NCI-H1417 treated with DMSO at 0.1 percent for 48 hours (cell line): ENCODE measurements at places on chromosomes 2 and 18.

DNA sequence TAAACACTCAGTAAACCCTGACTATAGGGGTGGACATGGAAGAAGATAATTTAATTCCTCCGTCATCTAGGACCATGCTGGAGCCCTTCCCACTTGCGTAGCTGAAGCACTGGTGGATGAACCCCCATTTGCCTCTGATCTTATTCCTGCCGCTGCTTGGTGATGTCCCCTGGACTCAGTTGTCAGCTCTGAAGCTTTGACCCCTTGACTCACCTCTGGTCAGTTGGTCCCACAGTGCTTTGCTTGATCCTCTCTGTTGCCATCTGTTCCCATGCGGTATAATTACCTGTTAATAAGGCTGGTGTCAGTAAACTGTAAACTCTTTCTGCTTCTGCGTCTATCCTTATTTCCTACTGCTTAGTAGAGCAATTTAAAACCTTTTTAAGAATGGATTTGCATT lies 126.9 kb downstream of the SPTBN1 start:
- no peak for DNase-seq

DNA sequence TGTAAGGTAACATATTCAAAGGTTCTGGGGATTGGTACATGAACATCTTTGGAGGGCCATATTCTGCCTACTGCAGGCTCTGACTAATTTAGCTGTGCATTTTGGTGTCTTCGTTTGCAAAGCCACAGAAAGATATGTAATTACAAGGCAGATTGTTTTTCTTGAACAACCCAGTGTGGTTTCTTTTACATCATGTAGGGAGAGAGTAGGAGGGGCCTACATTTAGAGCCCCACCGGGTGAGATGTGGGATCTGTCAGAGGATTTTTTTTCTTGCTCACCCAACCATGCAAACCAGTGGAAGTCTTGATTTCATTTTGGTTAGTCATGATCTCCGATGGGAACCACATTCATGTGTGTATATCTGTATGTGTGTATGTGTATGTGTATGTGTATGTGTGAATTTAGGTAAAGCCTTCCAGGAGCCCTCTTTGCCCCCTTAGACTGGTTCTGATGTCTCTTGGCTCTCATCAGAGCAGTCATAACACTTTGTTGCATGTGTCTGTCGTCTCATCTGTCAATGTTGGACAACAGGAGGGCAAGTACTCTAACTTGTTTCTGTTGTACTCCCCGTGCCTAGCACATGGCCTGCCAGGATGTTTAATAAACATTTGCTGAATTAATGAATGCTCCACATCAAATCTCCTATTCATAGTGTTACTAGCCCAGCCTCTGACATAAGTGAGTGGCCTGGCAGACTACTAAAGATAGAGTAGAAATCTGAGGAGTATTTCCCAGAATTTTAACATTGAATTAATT lies 239.9 kb downstream of the MTX2 start:
- no peak for DNase-seq

- DNase-seq = no peak
Observed at GRCh38 chr2:204947405-204947804, 402.1 kb downstream of the PARD3B start.

DNA sequence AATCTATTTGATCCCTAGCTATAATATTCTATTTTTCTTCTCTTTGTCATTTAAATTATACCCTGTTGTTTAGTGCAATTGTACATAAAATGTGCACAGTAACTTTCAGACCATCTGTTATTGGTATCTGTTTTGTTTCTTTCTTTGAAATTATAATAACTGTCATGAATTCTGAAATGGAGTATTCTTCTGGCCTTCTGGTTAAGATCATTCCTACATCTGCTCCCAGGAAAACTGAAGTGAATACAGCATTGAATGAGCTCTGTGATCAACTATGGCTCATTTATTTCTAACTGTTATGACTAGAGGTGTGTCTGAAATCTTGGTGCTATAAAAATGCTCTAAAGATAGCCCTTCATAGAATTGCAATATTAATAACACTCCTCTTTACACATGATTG lies 788.4 kb upstream of the TMEFF2 start:
- DNase-seq = no peak

DNA sequence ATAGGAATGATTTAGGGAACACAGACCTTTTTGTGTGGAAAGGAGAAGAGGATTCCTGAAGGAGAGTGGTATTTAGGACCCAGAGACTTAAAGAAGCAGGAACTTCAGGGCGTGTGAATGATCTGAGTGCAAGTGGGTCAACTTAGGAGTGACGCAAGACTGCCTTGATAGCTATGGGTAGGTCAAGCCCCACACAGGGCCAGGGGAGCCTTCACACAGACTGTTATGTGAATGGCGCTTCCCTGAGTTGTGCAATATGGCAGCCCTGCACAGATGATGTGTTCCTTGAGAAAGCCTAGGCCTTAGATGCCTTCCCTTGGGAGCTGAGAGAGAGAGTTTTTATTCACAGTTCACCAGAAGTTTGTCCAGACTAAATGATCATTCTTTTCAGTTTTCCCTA lies 47.1 kb upstream of the IGFBP5 start:
- no peak for DNase-seq

- no peak for DNase-seq
Observed at GRCh38 chr18:79504034-79504433, 108.3 kb downstream of the NFATC1 start.

DNA sequence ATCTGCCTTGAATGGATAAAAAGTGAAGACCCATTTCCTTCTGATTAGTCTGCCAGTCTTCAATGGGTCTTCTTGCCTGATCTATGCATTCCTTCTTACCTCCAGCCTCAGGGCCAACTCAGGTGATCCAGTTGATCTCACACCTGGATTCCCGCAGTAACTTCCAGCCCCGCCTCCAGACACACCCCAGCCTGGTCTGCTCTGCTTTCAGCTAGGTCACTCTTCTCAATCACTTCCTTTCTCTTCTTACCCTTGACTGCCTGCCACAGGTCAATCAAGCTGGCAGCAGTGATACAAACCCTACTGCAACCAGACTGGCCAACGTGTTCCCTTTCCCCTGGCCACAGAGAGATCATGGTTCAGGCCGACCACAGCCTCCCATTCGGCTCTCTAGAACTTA lies 263.6 kb downstream of the ZNF516 start:
- DNase-seq = no peak

DNA sequence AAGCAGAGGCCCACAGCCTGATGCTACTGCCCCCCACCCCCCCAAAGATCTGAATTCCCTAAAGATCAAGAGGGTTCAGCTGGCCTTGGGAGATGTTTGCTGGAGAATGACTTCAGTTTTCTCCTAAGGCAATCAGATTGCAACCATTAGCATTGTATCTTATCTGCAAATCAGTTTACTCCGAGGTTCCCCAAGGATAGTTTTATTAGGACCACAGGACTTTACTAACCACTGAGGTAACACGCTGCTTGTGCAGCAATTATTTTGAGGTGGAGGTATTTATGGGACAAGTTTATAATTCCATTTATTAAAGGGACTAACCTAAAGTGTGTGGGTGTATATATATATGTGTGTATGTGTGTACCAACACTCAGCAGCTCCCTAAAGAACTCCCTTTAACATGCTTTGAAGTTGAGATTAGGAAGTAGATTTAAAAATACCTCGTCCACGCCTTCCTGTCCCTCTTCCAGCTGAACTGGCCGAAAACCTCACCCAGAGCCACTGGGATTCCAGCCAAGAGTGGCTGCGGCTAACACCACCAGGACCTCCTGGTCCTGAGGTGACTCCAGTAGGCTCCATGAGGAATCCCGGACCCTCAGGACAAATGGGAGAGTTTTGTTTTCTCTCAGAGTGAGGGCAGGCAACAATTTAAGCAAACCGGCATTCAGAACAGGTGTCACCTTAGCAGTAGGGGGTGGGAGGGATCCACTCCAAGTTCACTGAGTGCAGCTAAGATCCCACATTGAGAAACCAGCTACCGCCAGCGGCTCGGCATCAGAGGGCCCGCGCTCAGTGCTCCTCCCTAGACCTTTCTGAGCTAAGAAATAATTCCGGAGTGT lies 3.0 kb upstream of the DLX1 start:
- no peak for DNase-seq

GRCh38 chr2:127609818-127610217 lies 36.1 kb upstream of the GPR17 start:
- DNase-seq = no peak

DNA sequence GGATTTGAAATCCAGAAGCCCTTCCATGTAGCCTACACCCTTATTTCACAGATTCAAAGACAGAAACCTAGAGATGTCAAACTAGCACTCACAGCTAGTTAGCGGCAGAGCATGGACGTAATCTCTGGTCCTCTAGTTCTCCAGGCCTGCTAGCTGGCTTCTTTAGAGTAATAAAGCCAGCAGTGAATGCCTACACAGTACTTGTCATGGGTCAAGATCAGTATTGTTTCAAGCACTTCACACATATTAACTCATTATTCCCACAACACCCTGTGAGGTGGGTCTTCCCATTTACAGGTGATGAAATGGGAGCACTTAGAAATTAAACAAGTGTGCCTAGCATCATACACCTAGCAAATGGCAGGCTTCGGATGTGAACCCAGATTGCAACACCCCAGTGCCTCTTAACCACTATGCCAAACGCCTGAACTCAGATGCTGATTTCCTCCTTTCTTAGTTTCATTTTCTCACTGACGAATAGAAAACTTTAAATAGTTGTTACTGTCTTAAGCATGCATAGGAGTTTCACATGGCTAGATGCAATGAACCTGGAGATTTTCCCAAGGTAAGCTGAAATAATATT lies 14.5 kb upstream of the ZBTB14 start:
- DNase-seq = no peak

DNA sequence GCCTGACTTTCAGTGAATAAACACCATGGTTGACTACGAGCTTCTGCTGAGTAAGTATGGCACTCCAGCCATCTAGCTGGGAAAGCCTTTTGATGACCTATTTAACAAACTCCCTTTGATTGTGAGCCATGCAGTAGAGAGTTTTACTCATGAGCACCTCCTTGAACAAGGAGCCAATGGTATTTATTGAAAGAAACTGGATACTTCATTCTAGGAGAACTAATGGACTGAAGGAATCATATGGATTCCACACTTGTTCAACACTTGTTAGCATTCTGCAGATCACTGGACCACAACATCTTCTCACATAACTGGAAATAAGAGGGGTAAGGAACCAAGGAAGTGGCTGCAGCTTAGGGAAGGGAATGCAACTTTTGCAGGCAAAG lies 320.9 kb upstream of the ETAA1 start:
- no peak for DNase-seq

DNA sequence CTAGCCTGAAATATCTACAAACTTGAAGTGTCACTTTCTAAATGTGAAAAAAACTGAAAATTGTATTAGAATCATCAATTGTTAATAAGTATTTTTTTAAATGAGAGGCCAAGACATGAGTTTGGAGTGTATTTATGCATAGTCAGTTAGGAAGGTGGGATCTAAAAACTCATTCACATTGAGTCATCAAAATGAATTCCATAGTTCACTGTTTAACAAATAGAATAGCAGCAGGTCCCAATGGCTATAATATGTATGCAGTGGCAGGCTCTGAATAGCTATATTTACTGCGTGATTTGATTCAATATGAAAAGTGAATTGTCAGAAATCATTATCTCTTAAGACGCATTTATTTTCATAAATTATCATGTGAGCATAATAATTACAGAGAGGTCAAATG lies 256.1 kb downstream of the ZNF385B start:
- no peak for DNase-seq

GRCh38 chr2:228597032-228597431 lies 415.5 kb upstream of the SPHKAP start:
- no peak for DNase-seq

GRCh38 chr2:8646731-8647461 lies 35.0 kb upstream of the ID2 start:
- DNase-seq = no peak

- DNase-seq = no peak
Observed at GRCh38 chr2:105239924-105240323, 1.6 kb upstream of the GPR45 start.

- DNase-seq = no peak
Observed at GRCh38 chr2:9518780-9519179, 36.9 kb downstream of the ADAM17 start.

- no peak for DNase-seq
Observed at GRCh38 chr18:48124857-48125626, 194.6 kb upstream of the SMAD2 start.

- DNase-seq = no peak
Observed at GRCh38 chr2:152054593-152054992, 44.3 kb downstream of the CACNB4 start.

- DNase-seq = no peak
Observed at GRCh38 chr2:20496942-20497341, 50.1 kb downstream of the RHOB start.

DNA sequence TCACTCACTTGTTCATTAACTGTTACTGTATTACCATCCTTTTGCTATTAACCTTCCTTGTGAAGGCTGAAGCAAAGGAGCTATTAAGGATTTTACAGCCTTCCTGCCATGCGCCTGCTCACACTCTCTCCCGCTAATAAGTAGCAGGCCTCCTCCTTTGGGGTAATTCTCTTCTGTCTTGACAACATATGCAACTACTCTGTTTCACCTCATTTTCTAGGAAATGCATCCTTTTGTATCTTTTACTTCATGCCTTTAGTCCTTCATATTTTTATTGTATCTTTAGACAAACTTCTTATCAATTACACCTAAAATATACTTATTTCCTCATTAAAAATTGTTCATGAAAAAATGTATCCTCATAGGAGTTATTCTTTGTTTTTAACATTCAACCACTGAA lies 434.9 kb upstream of the LYPD1 start:
- no peak for DNase-seq

- DNase-seq = no peak
Observed at GRCh38 chr2:159773886-159774285, 24.1 kb downstream of the CD302 start.

- no peak for DNase-seq
Observed at GRCh38 chr2:239401881-239402233, 1.0 kb upstream of the HDAC4 start.

- no peak for DNase-seq
Observed at GRCh38 chr2:100821255-100821910, 1.4 kb downstream of the NPAS2 start.

- DNase-seq = no peak
Observed at GRCh38 chr2:24881623-24882022, 38.4 kb downstream of the ADCY3 start.

DNA sequence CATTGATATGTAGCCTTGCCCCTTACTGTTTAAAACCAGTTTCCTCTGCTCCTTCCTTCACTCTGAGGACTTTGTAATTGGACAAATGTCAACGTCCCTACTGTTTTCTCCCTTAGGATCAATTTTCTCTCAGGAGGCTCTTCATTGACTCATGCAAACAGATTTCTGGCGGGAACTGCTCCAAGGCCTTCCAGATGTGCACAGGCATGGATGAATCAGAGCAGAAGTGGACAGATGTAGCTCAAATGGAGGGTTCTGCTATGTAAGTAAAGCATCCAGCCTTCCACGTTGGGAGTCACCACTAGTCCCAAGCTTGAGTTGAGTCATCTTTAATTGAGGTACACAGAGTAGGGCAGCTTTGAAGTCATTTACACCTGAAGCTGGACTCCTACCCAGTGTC lies 34.1 kb upstream of the ZDBF2 start:
- no peak for DNase-seq

- no peak for DNase-seq
Observed at GRCh38 chr2:125543968-125544514, 1111.9 kb upstream of the GYPC start.
